ENCODE measurements at places on chromosomes 3 and 15. TPM values are rescaled to one million over a fixed set of nuclear protein-coding genes. Genes with fewer than 3 reads are reported as not detected.

Gene RTP3
- not detected for total RNA-seq

Gene CHST13
- total RNA-seq, result 5.6 TPM

Gene PLSCR4
- 57.0 TPM for total RNA-seq

Gene SLC12A1
- not detected for total RNA-seq

Gene AMT
- total RNA-seq, result 7.0 TPM

Gene ZNF385D
- total RNA-seq, result 0.43 TPM

Gene TMEM158
- 1.2 TPM for total RNA-seq

Gene SUSD5
- 2.4 TPM for total RNA-seq

Gene STAB1
- total RNA-seq, result 765 TPM

Gene ZMAT3
- 20.3 TPM for total RNA-seq

Gene B3GALNT1
- total RNA-seq, result 10.4 TPM

Gene CLRN1
- total RNA-seq, result not detected

Gene IQCF5
- not detected for total RNA-seq

Gene TMEM212
- total RNA-seq, result not detected

Gene CCR3
- 1.1 TPM for total RNA-seq

Gene CELF6
- total RNA-seq, result 7.5 TPM

Gene NSMCE3
- total RNA-seq, result 8.6 TPM

Gene WDR72
- not detected for total RNA-seq

All from spleen (tissue), 13 donors.